ENCODE measurements at places on chromosomes 3 and 15.
A peak's percentile ranks its signal among the peaks of the same experiment; 100 is the strongest.

- no peak for DNase-seq
Observed at GRCh38 chr3:49769286-49769915, 16.9 kb downstream of the IP6K1 start.

- peak; percentile 2 for DNase-seq
Observed at GRCh38 chr15:83698294-83698693, 44.4 kb downstream of the ADAMTSL3 start.

- no peak for DNase-seq
Observed at GRCh38 chr3:141305436-141305835, 62.9 kb upstream of the ZBTB38 start.

GRCh38 chr15:60535265-60535664, 56.3 kb upstream of the ICE2 start:
- no peak for DNase-seq

GRCh38 chr3:152232679-152233078, 36.0 kb upstream of the MBNL1 start:
- DNase-seq = no peak

DNA sequence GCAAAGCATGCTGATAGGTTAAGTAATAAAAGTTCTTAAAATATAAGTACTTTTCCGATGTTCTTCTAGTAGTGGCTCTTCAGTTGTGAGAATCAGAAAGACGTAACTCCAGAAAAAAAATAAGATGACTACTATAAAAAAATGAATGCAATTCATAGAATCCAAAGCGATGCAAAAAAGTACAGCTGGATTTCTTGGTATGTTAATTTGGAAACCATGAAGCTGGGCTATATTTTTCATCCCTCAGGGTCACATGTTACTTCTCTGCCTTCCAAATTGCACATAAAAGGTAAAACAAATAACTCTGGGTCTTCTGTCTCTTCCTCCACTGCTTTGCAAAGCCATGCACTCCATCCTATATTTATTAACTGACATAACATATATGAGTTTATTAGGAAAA, 843.9 kb upstream of the DPPA4 start:
- no peak for DNase-seq

DNA sequence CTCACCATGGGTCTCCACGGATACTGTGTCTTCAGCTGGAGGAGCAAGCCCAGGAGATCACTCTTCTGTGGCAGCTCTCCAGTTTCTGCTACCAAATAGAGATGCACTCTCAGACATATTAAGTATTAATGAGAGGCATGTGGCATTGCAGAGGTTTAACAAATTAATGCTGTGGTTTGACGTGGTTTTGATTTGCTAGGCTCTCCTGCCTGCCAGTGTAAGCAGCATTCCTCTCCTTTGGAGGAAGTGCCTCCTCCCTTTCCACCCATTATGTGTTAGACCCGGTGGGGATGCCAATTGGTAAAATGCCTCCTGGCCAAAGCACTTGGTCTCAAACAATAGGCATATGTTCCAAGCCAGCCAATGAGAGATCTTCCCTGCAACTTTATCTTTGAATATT, 124.8 kb downstream of the MYLK start:
- no peak for DNase-seq

GRCh38 chr15:74406992-74407705, 26.6 kb downstream of the SEMA7A start:
- DNase-seq = no peak

DNA sequence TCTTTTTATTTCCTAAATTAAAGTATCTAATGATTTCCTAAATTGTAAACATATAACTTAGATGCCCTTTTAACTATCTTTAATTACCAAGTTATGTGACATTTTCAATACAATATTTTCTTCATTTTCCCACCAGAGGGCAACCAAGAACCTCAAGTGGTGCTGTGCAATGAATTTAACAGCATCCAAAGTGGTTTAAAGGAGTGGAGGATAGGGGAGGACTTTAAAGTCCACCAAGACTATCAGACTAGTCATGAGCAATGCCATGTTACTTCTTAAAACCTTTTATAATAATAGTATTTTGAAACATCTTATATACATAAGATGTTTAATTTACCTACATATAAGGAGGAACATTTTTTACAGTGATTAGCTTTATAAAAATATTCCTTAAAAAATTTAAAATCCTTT, 74.4 kb downstream of the DLG1 start:
- DNase-seq = peak; percentile 56

GRCh38 chr3:157786618-157787017, 283.4 kb upstream of the VEPH1 start:
- no peak for DNase-seq

DNA sequence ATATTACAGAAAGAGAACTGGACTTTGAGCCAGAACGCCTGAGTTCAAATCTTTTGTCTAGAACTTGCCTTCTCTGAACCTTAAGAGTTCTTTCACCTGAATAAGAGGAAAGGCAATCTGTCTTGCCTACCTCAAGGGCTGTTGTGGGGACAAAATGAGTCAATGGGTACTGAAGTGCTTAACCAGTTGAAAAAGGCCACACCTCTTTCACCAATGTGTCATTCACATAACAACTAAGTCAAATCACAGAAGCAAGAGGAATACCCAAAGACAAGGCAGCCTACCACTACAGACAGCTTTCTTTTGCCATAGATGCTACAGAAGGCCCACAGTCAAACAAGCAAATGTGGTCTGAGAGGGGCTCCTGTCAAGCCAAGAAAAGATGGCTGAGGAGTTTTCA, 39.7 kb downstream of the NBEAL2 start:
- DNase-seq = no peak

All from small intestine (tissue), 16 donors.